T-cell (primary cell): ENCODE measurements at places on chromosomes 12 and 14. TPM values are rescaled to one million over a fixed set of nuclear protein-coding genes. Genes with fewer than 3 reads are reported as not detected.

DNA sequence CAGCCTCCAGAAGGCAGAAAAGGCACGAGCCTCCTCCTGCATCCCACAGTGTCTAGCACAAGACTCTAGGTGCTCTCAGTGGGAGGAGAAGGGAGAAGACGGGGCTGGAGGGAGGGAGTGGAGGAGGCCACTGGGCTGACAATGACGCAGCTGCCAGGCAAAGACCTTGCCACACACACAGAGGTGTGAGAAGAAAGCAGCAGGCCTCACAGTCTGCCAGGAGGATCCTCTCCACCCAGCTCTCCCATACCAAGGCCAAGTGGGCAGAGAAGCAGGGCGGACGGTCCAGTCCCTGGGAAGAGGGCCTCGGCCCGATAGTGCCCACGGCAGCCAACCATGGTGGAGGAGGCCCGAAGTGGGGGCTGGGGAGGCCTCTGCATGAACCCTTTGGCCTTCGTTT lies 78.9 kb downstream of the NCOR2 start:
- DNase-seq, result no peak

Gene NEUROD4
- not detected for total RNA-seq

DNA sequence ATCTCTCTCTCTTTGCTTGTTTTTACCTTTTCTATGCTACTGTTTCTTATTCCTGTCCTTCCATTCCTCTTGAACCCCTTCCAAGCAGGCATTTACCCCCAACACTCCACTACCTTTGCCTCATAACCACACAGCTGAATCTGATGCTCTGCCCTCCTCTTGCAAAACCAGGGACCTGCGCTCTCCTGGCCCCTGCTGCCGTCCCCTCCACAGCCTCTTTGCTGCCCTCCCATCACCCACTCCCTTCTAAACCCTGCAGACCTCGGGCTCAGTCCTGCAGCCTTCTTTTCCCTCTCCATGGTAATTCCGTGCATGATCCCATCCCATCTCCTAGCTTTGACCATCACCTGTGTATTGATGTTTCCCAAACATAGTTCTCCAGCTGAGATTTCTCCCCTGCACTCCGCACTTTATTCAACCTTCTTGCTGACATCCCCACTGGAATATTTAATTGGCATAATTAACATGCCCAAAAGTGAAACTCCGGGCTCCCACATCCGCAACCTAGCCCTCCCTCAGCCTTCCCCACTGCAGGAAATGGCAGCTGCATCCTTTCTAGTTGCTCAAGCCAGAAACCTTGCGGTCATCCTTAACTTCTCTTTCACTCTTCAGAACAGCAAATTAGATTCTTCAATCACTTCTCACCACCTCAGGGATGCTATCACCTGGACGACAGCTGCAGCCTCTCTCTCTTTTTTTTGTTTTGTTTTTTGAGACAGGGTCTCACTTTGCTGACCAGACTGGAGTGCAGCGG lies 16.0 kb downstream of the FIGNL2 start:
- DNase-seq, result no peak

DNA sequence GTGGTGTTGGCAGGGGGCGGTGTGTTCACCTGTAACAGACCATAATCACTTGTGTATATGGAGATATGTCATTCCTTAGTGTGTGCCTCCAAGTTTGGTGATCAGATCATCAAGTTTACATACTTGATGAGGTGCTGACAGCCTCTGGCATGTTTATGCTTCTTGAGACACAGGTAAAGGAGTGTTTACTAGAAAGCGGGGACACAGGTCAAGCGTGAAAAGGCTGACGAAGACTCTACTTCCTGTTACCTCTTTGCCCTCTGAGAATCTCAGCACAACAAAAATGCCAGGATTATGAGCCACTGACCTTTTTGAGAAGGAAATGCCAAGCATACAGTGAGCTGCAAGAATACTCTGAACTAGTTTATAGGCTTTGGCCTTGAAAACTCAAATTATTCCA lies 29.6 kb downstream of the PRDM4 start:
- DNase-seq, result no peak

- no peak for DNase-seq
These were observed 759.2 kb upstream of the LRFN5 start for GRCh38 chr14:40847480-40847879.

DNA sequence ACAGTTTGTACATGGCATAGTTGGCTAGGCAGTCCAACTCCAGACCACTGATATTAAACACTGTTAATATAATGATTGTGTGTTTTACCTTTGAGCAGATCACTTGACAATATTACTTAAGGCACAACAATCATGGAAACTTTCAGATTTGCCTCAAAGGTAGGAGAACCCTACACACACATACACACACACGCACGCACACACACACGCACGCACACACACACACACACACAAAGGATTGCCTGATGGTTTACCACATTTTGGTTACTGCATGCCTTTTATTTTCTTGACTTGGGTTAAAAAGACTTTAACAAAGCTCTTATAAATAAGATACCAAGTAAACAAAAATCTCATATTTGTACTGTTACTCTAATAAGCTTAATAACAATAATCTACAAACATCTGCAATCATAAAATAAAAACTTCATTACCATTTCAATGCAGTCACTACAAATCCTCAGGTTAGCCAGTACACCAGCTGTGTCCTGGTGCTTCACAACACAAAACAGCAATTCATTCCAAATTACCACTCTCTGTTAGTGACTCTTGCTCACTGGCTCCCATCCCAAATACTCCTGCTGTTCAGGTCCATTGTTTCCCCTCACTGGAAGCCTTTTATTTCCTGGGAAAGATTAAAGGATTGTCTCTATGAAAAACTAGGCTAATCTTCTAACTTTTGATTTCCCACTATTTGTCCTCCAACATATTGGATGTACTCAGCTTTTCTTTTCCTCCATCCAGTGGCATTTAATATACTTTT lies 175.2 kb upstream of the ATP2B1 start:
- no peak for DNase-seq

Gene AMDHD1
- 2.0 TPM for total RNA-seq
